IMR-90 (cell line): ENCODE measurements at places on chromosomes 3 and 15. TPM values are rescaled to one million over a fixed set of nuclear protein-coding genes. Genes with fewer than 3 reads are reported as not detected.

- DNase-seq: peak; percentile 0
Observed at GRCh38 chr3:179967622-179968021, 69.1 kb downstream of the PEX5L start.

GRCh38 chr3:23495507-23495906, 292.4 kb downstream of the UBE2E2 start:
- peak; percentile 47 for DNase-seq

GRCh38 chr3:133955892-133956291, 60.2 kb upstream of the RAB6B start:
- no peak for DNase-seq

DNA sequence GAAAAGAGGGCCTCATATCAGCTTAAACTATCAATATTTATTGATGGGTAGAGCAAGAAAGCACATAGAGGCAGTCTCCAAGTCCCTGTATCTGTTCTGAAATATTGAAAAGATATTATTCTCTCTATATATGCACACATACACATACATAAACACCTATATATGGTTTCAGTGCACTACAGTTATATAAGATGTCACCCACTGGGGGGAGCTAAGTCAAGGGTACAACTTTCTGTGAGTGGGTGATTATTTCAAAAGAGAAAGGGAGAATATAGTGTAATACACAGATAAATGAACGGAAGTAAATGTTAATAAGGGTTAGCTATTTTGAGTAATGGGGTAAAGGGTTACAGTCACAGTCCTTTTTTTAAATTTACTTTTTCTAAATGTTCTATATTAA, 8.8 kb downstream of the SNTN start:
- DNase-seq: no peak

- DNase-seq: no peak
Observed at GRCh38 chr15:98719137-98719740, 70.9 kb downstream of the IGF1R start.

DNA sequence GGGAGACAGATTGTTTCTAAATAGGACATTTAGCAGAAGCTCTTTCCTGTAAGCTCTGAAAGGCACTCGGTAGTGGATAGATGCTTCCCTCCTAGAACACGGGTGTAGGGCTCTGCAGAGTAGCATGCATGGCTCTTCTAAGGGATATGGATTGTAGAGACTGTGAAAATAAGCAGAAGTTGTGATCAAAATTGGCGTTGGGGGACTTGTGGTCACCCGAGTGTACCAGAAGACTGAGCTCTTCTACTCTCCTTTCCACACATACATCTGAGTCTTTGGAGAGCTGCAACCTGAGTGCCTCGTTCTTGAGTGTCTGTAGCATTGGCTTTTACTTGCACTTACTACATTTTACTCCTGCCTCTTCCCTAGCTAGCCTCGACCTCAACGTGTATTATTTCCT, 197.7 kb downstream of the LPP start:
- no peak for DNase-seq

GRCh38 chr15:77821188-77821958, 188.7 kb upstream of the LINGO1 start:
- peak; percentile 47 for DNase-seq

DNA sequence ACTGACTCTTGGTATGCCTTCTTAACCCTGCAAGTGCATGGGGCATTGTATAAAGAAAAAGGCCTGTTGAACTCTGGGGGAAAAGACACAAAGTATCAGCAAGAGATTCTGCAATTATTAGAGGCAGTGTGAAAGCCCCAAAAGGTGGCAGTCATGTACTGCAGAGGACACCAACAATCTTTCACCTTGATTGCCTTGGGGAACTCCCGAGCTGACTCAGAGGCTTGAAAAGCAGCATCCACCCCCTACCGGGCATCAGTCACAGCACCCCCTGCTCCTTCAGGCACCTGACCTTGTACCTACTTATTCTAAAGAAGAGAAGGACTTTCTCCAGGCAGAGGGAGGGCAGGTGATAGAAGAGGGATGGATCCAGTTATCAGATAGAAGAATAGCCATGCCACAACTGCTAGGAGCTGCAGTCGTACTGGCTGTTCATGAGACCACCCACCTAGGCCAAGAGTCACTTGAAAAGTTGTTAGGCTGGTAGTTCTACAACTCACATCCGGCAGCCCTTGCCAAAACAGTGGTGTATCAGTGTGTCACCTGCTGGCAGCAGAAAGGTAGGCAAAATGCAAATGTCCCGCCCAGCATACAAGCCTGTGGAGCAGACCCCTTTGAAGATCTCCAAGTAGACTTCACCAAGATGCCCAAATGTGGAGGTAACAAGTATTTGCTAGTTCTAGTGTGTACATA, 241.6 kb upstream of the CNTN6 start:
- DNase-seq: no peak

- no peak for DNase-seq
Observed at GRCh38 chr15:35499723-35500122, 46.2 kb downstream of the DPH6 start.

DNA sequence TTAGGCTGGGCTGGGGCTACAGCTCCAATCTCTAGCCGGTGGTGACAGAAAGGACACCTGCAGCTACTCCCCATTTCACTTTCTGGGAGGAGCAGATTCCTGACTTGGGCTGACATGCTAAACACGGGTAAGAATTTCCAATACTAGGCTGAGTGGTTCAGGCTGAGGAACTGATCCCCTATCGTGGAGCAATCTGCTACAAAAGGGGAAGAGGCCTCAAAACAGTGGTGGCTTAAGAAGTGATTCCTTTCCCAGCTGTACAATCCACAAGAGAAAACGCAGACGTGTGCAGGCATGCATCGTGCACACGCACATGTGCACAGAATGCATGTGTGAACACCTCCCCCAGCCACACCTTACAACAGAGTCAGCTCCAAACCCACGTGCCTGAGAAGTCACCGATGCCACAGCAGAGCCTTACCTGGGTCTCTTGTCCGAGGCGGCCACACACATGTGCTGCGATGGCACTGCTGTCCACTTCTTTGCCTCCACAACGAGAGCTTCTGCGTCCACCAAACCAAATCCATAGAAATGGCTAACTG, 86.7 kb upstream of the SNRPA1 start:
- DNase-seq: no peak

DNA sequence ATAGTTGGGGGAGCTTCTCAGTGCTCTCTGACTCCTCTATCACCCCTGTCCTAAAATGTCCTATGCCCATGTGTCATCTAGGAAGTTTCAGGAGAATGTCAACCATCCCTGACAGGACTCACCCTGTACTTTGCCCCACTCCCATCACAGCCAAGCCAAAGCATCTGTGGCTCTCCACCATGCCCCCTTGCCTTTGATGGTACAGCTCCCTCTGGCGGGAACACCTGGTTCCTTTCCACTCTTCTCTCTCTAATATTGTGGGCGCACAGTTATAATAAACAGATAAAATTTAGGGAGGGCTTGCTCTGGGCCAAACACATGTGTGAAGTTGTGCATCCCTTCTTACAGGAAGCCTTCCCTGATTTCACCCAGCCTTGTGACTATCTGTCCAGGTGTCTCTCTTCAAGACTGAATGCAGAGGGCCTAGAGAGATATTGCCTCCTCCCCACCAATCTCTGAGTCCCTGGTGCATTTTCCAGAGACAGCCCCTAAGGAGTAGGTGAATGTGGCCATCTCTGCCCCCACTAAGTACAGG, 62.8 kb downstream of the ISG20 start:
- DNase-seq: no peak

- no peak for DNase-seq
Observed at GRCh38 chr15:100913961-100914360, 5.2 kb upstream of the LRRK1 start.

GRCh38 chr15:57751177-57751800, 44.8 kb downstream of the POLR2M start:
- peak; percentile 40 for DNase-seq

GRCh38 chr3:149375501-149376196, 1.8 kb downstream of the TM4SF1 start:
- peak; percentile 49 for DNase-seq

- DNase-seq: peak; percentile 76
Observed at GRCh38 chr3:53287131-53287629, 31.4 kb upstream of the TKT start.

GRCh38 chr3:150286390-150287147, 121.5 kb upstream of the TSC22D2 start:
- DNase-seq: peak; percentile 51

DNA sequence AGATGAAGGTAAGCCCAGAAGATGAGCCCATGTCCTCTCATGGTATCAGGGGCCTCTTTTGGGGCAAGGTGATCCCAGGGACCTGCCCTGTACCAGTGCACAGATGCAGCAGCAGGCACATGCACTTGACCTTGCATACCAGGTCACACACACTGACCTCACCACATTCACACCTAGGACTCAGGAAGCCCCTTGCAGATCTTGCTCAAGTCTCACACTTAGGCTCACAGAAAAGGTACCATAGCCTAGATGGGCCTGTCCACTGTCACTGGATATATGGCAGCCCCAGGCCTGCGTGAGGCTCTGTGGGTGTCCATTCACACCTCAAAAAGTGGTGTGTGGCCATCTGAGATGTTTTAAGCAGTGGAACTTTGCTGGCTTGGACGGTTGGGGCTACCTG, 58.7 kb downstream of the CACNA2D2 start:
- no peak for DNase-seq

GRCh38 chr15:39586387-39587095, 5.7 kb downstream of the THBS1 start:
- DNase-seq: peak; percentile 83

GRCh38 chr15:74620636-74621545, 5.3 kb downstream of the CLK3 start:
- peak; percentile 64 for DNase-seq

DNA sequence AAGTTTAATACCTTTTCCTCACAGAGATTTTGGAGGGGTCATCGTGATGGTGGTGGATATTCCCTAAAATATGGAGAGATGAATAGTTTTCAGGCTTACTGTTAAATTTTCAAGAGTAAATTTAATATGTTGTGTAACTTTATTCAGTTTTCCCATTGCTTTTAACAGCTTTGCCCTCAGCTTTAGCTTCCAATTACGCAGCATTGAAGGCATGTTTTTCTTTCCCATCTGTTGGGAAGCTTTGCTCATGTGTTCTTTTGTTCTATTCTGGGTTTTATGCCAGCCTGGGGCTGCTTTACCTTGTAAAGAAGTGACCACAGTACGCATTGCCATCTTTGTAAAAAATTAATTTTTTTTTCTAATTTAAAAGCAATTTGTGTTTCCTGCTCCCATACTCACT, 151.5 kb downstream of the B3GALNT1 start:
- DNase-seq: no peak

DNA sequence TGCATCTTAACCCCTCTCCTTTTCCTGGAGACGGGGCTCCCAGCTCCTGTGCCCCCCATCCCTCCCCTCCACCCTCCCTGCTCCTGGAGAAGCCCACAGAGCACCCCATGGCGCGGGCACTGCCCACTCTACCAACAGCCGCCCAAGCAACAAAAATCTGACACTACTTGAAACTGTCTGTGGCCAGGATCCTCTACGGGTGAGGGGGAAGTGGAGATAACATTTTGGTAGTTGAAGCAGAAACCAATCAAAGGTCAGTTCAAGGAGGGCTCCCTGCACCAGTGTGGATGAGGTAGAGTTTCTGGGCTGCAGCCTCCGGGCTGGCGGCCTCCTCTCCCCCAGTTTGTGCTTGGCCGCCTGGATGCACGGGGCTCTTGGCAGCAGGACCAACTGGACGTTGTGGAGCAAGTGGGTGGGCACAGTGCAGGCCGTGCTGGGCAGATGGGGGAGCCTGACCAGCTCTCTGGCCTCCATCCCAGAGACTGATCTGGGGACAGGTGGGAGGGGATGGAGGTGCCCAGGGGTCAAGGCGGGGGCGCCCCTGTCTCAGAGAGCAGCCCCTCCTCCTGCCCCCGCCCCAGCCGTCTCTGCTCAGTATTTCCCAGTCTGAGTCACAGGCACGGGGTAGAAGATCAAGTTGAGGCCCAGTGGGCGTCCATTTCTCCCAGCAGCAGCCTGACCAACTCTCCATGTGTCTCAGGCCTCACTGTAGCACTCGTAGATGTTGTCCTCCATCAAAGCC, 12.8 kb downstream of the H1-8 start:
- no peak for DNase-seq

DNA sequence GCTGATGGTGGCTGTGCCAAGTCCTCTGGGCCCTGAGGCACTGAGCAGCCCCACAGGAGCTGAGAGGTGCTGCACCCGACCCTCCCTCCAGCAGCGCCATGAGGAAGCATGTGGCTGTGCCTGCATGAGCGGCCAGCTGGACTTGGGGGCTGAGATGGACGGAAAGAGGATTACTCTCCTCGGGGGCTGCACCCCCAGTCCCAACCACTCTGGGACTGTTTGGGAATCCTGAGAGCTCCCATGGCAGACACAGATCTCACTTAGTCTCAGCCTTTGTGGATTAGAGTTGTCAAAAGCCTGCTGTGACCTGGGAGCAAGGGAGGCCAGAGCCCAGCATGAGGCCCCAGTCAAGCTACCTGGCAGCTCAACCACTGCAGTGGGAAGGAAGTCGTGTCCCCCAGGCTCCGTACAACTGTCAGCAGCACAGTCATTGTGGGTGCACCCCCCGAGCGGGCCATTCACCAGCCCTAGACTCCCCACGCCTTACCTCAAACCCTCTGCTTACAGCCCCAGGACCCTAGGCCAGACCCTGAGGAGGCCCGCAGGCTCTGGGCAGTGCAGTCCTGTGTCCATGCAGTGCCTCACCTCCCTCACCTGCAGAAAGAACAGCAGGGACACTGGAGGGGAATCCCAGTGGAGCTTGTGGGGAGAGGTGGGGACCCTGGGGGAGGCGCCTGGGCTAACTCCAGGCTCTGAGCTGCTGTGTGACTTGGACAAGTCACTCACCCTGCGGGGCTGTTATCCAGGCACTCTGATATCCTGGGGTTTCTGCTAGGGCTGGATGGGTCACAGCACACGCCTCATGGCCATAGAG, 17.1 kb downstream of the PRR23E start:
- no peak for DNase-seq

DNA sequence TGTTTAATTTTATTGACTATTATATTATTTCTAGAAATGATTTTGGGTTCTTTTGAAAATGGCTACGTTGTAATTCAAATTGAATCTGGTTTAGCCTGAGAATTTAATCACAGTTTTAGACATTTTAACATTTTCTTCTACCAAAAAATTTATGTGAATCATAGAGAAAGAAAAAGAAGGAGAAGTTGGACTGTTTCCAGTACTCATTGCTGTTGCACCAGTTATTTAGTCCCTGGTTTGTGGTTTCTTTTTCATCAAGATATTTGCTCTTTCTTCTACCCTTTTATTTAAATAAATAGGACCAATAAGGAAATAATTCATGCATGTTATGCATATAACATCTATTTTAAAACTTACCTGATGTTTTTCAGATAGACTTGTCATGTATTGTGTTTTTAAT, 1337.1 kb downstream of the ROBO1 start:
- DNase-seq: no peak

GRCh38 chr3:111218615-111219014, 147.0 kb downstream of the NECTIN3 start:
- DNase-seq: no peak

HIGD2B gene
- not detected in 2 replicates for total RNA-seq

ZBBX gene
- total RNA-seq: not detected in 2 replicates

GHSR gene
- not detected in 2 replicates for total RNA-seq

CCR1 gene
- total RNA-seq: not detected in 2 replicates

CCR3 gene
- not detected in 2 replicates for total RNA-seq

SKOR1 gene
- not detected in 2 replicates for total RNA-seq

MRAS gene
- 56.1 and 59.3 TPM in 2 replicates for total RNA-seq

VIPR1 gene
- not detected in 2 replicates for total RNA-seq

FEZF2 gene
- not detected in 2 replicates for total RNA-seq

RGMA gene
- 0.18 TPM in 1 of 2 replicates, not detected in the other for total RNA-seq

SYNPR gene
- total RNA-seq: not detected in 2 replicates

PLA2G4E gene
- not detected in 2 replicates for total RNA-seq

GOLGA6L9 gene
- 0.90 and 1.1 TPM in 2 replicates for total RNA-seq
